ENCODE measurements at places on chromosomes 3 and 15.

DNA sequence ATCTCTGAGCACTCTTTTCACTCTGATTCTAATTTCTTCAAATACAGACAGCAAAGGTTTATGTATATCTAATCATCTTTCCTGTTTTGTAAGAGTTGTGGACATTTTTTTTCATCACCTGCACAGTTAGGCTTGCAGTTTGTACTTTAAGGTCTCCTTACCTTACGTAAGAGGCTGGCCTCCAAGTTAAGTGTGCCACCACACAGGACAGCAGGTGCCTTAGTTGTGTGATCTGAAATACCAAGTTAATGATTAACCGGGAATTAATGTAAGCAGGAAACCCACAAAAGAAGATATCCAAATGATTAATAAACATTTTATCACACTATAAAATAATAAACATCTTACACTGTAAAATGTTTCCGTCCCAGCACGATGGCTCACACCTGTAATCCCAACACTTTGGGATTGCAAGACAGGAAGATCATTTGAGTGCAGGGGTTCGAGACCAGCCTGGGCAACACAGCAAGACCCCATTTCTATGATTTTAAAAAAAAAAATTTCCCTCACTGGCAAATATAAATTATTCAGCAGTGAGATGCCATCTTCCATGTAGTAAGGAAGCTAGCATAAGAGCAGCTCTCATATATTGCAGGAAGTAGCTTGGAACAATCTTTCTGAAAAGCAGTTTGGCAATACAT, 87.7 kb upstream of the LIMD1 start:
- no peak for DNase-seq

- DNase-seq = no peak
Observed at GRCh38 chr3:126450744-126451143, 24.9 kb downstream of the ZXDC start.

DNA sequence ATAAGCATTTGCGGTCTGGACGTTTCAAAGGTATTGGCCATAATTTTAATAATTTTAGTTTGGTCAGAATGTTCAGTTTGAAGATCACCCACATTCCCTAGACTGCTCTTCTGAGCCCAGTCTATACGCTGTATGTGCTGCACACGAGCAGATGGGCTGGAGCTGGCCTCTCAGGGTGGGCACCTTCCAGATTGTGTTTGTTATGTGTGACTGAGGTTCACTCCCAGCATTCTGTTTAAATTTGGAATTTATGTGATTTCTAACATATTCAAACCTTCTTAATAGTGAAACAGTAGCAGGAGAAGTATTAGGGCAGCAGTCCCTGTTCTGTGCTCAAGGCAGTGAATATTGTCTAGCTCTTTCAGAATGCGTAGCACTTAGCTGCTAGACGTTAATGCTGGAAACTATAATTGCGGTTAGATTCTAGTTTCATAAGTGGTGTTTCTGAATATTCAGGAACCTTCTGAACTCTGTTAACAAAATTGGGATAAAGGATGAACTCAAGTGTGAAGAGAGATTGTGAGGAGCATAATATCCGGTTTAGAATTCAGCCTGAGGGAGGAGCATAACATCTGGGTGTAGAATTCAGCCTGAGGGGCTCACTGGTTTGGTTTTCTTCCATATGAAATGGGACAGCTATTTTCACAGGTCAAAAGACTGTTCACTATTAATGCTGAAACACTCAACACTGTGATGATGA, 68.6 kb upstream of the RPL35A start:
- DNase-seq = no peak

- DNase-seq = no peak
Observed at GRCh38 chr15:27592036-27592760, 506.9 kb downstream of the OCA2 start.

- DNase-seq = no peak
Observed at GRCh38 chr3:120029749-120030148, 64.5 kb downstream of the GSK3B start.

- DNase-seq = no peak
Observed at GRCh38 chr3:123656691-123657090, 71.8 kb upstream of the HACD2 start.
